AG09319 (cell line): ENCODE measurements at places on chromosomes 1 and 21.

DNA sequence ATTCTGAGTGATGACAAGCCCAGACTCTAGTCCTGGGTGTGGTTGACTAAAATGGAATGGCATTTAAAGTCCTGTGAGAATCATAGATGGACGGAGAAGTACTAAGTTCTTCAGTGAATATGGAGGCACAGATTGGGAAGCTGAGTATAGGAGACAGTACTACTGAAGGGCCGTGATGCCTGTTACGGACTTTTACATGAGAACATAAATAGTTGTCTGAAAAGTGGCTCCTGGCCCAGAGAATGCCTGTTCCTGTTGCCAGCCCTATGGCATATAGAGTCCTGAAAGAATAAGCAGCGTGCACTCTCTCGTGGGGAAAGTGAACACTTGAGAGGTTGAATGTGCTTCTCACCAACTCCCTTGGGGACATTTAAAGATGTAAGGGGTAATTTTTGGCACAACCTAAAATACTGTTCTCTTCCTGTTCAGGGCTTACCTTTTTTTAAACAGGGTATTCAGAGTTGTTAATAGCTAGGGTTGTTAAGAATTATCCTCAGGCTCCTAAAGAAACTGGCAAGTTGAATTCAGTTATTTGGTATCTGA lies 20.4 kb downstream of the CCT8 start:
- DNase-seq, result no peak

- DNase-seq, result no peak
Observed at GRCh38 chr1:67393737-67394136, 36.5 kb downstream of the SERBP1 start.

DNA sequence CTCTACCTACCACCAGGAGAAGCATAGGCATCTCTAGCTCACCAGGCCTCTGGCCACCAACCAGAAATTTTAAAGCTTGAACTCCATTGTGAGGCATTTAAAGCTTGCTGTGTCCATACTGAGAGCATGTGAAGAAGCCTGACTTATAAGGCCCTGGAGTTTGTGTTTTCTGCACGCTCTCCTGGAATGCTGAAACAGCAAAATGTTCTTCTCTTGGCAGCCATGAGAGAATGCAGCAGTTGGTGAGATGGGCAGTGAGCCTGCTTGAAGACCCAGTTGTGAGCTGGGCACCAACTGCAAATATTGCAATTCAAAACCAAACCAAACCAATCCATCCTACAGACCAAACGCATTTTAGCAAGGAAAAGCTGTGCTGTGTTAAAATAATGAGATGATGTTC lies 170.0 kb upstream of the IVNS1ABP start:
- no peak for DNase-seq

- DNase-seq, result no peak
Observed at GRCh38 chr1:163085041-163085903, 16.1 kb downstream of the RGS4 start.

DNA sequence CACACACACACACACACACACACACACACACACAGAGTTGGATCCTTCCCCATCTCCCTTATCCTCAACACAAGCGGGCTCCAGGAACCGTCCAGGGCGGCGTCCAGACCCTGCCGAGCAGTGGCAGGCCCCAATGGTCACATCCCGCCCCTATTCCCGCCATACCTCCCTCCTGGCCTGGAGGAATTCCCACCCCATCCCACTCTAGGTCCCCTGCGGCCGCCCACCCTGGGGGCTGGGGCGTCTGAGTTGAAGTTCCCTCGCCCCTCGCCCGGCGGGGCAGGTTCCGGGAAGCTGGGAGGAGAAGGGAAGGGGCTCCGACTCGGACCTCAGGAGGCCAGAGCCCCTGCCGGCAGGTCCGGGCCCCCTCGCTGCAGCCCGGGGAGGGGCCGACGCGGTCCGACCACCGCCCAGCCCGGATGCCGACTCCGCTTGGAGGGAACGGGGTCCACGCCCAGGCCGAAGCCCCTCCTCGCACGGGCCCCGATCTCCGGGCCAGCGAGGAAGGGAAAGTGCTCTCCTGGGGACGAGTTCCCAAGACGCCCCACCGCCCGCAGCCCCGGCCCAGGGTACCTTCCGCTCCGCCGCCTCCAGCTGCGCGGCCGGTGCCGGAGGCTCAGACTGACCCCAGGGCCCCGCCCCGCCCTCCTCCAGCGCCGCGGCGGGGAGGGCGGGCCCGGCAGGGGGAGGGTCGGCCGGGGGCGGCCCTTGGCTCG lies at the start of gene RHOC:
Gene RHOC (minus strand): TSS at position 623 of the 716 bp plus-strand sequence. CDS start 3,328 bp downstream, outside the sequence.
- DNase-seq, result peak; percentile 18

DNA sequence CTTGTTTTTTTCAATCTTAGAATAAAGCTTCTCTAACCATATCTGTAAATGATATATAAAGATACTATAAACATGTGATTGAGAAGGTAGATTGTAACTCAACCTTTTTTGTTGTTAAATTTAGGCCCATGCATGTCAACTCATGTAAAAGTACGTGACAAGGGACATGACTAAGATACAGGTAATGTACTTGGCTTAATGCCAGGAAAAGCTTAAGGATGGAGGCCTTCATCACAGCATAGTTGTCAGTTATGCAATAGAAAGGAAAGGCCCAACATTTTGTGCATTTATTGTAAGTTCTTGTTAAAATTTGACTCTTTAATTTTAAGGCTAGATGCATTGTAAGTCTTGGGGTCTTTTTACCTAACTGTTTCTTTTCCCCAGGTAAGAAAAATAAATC lies 305.1 kb downstream of the LTN1 start:
- DNase-seq, result no peak

- no peak for DNase-seq
Observed at GRCh38 chr1:198674009-198674408, 35.2 kb downstream of the PTPRC start.

DNA sequence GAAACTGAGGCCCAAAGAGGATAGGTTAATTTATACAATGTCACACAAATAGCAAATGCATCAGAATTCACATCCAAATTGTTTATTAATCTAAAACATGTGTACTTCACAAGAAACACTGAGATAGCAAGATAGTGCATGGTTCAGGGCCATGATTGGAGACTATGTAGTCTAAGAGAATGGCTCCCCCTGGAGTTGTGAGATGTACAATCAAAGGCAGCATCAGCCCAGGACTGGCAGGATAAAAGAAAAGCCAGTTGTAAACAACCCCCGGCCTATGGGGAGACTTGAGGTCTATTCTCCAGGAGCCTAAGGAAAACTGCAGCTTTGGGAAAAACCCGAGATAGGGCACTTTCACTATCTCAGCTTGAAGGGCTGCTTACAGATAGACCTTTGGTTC lies 511.0 kb downstream of the OMA1 start:
- DNase-seq, result no peak
